ENCODE measurements at places on chromosomes 3 and 15.
A peak's percentile ranks its signal among the peaks of the same experiment; 100 is the strongest.

GRCh38 chr3:46334741-46335478 is 19.0 kb upstream of the CCR2 start:
- no peak for DNase-seq

DNA sequence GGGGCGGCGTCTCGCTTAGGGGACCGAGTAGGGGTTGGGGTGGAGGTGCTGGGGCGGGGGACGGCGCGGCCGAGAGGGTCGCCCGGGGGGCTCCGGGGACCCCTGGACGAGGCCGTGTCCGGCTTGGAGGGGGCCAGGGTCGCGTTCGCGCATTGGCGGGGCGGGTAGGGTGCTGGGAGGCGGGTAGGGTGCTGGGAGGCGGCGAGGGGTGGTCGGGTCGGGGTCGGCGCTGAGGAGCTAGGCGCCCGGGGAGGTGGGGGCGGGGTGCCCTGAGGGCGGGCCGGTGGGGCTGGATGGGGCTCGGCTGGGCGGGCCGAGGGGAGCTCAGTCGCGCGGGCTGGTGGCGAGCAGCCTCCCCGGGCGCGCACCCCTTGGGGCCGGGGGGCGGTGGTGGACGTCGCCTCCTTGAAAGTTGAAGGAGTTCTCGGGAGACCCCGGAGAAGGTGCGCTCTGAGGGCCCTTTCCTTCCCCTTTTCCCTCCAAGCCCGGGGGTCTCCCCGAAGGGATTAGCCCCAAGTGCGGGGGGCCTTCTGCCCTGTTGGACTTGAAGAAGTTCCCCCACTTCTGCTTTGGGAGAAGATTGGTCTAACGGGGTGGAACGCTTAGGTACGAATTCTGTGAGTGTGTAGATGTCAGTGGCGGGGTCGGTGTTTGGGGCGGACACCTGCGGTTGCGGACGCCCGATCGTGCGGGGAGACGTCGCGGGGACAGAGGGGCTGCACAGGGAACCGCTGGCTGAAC is 543 bp downstream of the MEF2A start:
- peak; percentile 66 for DNase-seq

GRCh38 chr15:59885832-59886231 is 118.3 kb upstream of the FOXB1 start:
- no peak for DNase-seq

- DNase-seq: no peak
Observed at GRCh38 chr15:30958219-30958618, 33.2 kb downstream of the MTMR10 start.

- DNase-seq: no peak
Observed at GRCh38 chr3:167901138-167901537, 165.6 kb downstream of the SERPINI1 start.

- no peak for DNase-seq
Observed at GRCh38 chr3:152382312-152383135, 113.8 kb downstream of the MBNL1 start.

DNA sequence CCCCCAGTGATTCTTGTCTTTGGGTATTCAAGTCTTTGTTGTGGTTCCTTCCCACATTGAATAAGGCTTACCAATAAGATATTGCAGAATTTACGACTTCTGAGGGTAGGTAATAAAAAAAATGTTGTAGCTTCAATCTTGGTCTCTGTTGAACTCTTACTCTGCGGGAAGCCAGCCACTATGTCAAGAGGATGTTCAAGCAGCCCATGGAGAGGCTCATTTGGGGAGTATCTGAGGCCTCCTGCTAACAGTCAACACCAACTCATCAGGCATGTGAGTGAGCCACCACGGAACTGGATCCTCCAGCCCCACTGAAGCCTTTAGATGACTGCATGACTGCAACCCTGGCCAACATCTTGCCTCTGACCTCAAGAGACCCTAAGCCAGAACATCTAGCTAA is 3.2 kb upstream of the TBC1D23 start:
- DNase-seq: no peak

DNA sequence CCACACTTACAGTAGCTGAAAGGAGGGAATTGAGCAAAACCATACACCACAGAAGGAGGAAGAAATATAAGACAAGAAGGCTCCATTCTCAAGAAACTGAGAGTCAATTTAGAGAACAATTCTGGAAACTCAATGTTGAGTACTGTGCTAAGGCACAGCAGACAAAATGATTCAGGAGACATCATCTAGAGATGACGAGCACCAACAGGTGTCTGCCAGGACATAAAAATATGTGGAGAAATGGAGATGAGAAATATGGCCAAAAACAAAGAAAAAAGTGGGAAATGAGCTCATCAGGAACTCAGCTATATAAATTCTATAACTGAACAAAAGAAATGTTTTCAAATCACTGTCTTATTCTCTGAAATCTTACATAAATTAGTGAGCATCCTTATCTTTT is 343.7 kb downstream of the ERC2 start:
- DNase-seq: no peak

DNA sequence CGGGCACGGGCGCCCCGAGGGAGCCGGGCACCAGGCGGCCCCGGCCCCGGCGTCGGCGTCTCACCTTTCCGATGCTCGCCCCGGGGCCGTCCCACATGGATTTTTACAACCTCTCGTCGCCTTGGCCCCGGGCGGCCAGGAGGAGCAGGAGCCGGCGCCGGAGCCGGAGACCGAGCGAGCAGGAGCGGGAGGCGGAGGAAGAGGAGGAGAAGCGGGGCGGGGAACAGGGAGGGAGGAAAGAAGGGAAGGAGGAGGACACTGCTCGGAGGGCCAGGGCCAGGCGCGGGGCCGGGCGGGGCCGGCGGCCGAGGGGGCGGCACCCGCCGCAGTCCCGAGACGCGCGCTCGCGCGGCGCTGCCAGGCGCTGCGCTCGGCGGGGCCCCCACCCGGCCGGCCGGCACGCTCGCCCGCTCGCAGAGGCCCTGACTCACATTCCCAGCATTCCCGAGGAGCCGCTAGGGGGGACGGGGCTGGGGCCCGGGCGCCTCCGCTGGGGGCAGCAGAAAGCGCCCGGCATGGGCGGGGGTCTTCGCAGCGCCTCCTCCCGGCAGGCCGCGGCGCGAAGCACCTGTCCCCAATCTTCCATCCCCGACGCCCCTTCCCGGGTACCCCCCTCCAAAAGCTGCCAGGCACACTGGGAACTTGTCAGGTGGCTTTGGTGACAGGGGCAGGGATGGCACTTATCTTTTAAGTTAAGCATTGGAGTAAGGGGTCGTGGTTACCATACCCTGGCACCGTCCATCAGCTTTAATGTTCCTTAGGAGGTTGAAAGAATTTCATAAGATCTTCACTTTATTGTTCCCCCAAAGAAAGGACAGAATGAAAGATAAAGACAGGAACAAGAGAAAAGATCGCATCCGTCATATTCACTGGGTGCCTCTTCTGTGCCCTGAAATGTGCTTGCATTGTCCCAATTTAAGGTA is at the start of gene ERC2:
Gene ERC2 (minus strand): TSS at position 284 of the 923 bp plus-strand sequence.
- DNase-seq: peak; percentile 97

GRCh38 chr3:133992381-133992780 is 37.3 kb downstream of the SLCO2A1 start:
- no peak for DNase-seq

- DNase-seq: peak; percentile 93
Observed at GRCh38 chr15:89361451-89362202, 27.0 kb upstream of the POLG start.

DNA sequence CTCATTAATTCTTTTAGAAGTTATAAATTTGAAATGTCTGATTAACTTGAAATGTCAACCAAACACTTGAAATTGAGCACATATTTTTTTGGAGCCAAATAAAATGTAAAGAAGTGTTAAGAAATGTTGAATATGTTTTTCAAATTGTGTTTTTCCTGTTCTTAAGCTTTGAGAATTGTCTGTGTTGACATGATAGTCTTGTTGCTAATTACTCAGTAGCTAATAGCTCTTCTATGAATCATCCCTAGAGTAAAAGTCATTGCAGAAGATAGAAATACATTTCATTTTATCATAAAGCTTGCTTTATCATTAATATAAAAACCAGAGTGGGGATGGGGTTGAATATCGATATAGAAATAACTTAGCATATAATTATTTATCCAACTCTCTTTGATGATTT is 41.9 kb upstream of the ABHD10 start:
- DNase-seq: no peak

Measured in neural progenitor cell (in vitro differentiated cells).